ENCODE measurements at places on chromosomes 4 and X.

DNA sequence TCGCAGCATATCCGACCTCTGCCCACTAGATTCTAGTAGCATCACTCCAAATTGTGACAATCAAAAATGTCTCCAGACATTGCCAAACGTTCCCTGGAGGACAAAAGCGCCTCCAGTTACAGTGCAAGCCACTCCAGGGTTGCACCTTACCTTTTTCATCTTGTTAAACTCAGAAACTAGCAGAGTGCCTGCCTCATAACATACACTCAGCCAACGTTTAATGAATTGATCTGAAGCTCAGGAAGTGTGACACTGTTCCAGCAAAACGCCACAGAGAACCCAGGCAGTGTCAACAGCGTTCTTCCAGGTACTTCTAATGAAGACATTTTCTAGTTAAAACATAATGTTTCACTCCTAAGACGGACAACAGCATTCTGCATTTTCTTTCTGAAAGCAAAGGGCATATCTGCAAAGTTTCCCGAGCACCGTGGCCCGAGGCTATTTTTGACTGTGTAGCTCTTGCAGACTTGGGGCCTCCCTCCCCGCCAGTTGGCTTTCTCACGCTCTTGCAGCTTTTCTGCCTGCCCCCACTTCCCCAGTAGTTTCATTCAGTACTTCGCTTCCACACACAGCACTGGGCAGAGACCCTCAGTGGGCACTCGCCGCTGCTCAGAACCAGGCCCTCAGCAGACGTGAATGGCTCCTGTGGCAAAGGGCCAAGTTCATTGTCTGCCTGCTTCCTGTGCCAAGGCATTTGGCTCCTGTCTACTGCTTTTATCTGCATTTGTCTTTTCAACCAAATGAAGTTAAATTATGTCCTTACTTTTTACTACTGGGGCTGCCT is 133.4 kb upstream of the TTC29 start:
- DNase-seq: no peak

DNA sequence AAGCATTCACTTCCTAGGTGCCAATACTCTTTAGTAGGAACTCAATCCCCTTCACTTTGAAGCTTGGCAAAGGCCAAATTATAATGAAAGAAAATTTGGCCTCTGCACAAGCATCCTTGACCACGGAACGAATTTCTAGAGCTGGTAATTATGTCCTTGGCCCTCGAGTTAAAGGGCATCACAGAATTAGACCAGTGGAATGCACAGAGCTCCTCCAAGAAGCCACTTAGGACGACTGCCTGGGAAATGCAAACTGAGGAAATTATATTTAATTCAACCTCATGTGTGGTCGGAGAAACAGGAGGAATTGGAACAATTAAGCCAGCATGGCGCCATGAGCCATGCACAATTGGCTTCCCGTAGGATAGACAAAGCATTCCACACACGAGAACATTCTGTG is 59.3 kb downstream of the NLGN4X start:
- no peak for DNase-seq

GRCh38 chr4:25770847-25771246 is 91.9 kb downstream of the SEL1L3 start:
- DNase-seq: no peak

- no peak for DNase-seq
These were observed 192.4 kb upstream of the GPC4 start for GRCh38 chrX:133607419-133608348.

DNA sequence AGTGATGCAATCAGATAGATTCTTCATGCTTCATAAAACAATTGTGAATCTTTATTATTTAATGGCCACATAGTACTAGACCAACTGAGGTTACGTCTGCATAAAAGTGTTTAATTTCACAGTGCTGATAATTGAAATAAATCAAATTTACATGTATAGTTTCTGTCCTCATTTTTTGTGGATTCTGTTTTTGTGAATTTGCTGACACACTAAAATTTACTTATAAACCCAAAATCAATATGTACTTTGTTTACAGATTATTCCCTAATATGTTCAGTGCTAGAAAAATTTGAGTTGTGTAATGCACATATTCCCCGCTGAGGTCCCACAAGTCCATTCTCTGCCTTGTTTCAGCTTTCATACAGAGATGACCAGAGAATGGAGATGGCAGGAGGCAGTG is 759.8 kb downstream of the CENPC start:
- DNase-seq: no peak

- no peak for DNase-seq
These were observed 46.9 kb upstream of the NFKB1 start for GRCh38 chr4:102454268-102454667.

- no peak for DNase-seq
These were observed 19.8 kb upstream of the TBC1D14 start for GRCh38 chr4:6889736-6890324.

DNA sequence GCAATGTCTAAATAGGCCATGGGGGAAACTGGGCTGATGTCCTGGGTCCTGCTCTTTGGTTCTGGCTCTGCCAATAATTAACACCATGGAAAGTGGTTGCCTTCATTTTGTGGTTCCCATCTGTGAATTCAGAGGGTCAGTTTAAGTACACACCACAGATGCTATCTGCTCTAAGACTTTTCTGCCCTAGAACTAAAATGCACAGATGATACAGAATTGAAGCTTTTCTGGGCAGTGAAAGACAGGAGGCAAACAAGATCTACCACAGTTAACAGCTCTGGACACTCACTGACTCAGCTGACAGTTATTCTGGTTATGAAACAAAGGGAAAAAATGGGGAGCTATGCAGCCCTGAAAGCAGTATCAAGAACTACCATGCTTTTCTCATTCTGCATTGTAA is 37.3 kb downstream of the APBB2 start:
- no peak for DNase-seq

DNA sequence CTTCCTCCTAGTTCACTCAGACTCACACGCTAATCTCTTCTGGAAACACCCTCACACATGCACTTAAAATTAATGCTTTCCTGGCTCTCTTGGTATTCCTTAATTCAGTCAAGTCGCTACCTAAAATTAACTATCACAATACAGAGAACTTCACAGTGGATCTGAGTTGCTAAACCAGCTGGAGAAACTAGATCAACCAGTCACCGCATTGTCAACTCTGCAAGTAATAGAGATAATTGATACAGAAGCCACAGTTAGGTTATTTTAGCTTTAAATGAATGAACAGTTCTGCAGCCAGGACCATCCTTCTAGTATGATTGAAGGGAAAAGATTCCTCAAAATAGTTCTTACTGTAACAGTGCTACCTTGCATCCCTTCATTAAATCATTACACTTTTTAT is 6.0 kb upstream of the TBC1D9 start:
- DNase-seq: no peak

- DNase-seq: no peak
These were observed 28.6 kb upstream of the UTP14A start for GRCh38 chrX:129877401-129877800.

GRCh38 chr4:152380185-152380584 is 155.7 kb downstream of the FBXW7 start:
- DNase-seq: no peak

- DNase-seq: no peak
These were observed 65.7 kb downstream of the MAGEA1 start for GRCh38 chrX:153244767-153245166.

- no peak for DNase-seq
These were observed 73.9 kb downstream of the PSAPL1 start for GRCh38 chr4:7360806-7361205.

DNA sequence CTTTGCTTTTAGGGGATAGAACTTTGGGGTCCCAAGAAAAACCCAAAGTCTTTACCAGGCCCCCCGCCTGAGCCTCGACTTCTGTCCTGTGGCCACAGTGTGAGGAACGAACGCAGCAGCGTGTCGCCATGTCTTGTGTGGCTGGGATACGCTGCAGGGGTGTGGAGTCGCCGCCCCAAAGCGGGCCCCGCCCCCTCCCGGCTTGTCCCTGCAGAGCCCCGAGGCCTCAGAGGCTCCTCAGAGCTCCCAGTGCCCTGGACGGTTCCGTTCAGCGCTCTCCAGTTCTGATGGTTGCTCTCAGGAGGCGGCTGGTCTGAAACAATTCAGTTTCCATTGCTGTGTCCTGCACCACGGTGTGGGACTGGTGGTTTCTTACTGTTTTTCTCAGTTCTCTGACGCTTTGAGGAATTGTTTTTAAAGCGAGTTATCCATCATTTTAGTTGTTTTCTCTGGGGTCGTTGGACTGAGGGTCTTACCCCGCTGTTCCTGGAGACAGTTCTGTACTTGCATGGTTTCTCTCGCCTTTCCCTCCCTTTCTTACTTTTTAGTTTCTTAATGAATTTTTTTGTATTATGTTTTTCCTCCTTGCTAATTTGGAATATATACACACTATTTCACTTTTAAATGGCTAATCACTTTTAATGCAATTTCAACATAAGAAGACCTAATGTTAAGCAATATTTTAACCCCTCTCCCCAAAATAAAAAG is 1.6 kb upstream of the IDUA start:
- peak; percentile 40 for DNase-seq

DNA sequence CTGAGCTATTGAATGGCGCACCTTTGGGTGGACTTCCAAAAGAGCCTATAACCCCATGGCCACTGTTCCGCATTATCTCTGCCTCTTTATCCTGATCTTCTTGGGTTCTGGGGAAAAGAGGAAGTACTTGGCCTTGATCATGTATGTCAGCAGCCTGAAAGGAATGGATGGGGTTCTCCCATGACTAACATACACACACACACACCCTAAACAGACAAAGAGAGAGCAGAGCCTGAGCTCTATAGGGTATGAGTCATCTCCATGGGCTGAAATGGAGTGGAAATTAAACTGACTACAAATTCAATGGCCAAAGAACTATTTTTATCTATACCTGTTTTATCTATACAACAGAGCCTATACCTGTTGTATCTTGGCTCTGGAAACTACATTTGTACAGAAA is 141.5 kb upstream of the MTMR8 start:
- no peak for DNase-seq

DNA sequence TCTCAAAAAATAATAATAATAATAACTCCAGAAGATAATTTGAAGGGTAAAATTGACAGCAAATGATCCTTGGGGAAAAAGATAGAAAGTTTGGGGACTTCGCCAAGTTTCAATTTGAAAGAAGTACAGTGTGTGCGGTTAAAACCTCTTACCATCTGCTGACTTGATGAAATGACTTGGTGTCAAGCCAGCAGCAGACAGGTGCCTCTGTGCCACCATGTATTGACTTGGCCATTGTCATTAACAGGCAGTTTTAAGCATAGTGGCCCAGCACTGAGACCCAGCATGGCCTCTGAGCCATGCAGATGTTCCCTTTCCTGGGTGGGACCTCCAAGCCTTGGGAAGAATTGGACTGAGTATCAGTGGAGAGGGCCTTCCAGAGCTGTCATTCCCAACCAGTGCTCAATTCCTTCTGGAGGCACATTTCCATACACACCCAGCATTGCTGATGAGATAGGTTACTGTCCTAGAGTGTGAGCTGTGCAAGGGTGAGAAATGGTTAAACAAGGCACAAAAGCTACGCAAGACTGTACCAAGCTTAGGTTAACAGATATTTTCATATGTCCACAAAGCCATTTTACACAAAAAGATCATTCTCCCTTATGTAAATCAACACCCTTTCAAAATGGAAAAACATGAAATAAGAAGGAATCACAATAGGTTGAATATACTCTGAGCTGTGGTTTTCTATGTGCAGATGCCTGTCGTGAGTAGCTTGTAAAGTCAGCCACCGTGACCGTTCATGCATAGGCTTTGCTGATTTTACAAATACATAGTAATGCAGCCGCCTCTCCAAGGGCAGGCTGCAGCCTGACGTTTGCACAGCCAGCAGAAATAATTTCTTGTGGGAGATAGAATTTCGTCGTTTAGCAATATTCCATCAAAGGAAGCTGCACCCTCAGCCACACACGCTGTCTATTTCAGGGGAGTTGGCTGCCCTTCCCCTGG is 59.4 kb upstream of the FBXW7 start:
- DNase-seq: no peak

- DNase-seq: no peak
These were observed 2.6 kb downstream of the RAB28 start for GRCh38 chr4:13481569-13481968.

DNA sequence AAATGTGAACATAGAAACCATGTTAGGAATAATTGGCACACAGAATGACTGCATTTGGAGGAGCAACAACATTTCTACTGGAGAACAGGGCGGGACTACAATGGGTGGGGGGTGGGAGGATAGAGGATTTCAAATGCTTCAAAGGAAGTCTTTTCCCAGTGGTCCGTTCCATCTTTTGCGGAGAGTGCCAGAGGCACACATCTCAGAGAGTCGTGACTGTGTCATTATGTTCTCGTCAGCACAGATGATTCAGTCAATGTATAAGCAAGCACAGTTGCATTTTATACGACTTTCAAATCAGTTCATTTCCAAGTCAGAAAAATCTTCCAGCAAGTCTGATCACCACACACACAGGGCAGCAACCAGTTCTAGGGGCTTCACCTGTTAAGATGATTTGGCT is 22.7 kb upstream of the GPR50 start:
- no peak for DNase-seq

DNA sequence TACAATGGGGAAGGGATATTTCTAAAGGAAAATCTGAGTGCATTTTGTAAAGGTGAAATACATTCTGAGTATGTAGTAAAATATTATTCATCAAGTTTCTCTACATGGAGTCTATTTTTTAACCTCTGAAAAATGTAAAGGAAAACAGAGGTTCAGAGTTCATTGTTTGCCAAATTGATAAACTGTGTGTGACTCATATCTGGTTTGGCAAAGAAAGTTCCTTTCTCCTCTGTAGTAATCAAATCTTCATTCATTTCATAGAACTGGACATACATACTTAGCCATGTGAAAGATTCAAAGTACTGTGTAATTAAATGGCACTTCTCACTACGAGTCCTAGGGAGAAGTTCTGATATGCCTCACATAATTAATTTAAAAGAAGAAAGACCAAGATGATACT is 61.6 kb downstream of the HPGD start:
- no peak for DNase-seq

DNA sequence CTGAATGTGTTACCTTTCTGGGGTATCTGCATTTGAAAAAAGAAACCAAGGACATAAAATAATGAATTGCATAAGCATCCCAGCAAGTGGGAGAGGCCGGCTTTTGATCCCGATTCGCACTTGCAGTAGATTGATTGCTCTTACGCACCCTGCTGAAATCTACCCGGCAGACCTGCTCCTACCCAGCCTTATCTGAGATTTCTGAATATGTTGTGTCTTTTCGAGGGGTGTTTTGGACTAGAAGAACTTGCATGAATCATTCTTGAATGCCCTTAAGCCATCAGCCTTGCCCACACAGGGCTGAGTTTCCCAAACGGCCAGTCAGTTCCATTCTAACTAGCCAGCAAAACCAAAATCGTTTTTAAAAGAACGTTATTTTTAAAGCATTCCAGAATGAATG is 174.4 kb upstream of the BCOR start:
- no peak for DNase-seq

DNA sequence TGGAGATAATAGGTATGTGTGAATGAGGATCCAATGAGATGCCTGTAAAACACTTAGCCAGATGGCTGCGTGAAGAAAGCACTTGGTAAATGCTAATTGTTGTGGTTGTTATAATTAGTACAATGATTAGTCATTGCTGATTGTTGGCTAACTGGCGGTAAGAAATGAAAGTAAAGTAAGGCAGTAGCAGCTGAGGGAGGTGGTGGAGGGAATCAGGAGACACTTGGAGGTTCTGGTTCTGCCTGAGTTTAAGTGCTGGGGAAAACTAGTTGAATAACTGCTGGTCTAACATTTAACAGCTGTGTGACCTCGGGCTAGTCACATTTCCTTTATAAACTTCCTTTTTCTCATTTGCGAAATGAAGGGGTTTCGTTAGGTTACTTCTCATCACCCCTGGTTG is 30.9 kb downstream of the CD38 start:
- no peak for DNase-seq

- no peak for DNase-seq
These were observed 107.5 kb upstream of the ACSL4 start for GRCh38 chrX:109840585-109840984.

- DNase-seq: no peak
These were observed 133.3 kb upstream of the PRPS2 start for GRCh38 chrX:12657881-12658280.
